ENCODE measurements at places on chromosomes 4 and X.

DNA sequence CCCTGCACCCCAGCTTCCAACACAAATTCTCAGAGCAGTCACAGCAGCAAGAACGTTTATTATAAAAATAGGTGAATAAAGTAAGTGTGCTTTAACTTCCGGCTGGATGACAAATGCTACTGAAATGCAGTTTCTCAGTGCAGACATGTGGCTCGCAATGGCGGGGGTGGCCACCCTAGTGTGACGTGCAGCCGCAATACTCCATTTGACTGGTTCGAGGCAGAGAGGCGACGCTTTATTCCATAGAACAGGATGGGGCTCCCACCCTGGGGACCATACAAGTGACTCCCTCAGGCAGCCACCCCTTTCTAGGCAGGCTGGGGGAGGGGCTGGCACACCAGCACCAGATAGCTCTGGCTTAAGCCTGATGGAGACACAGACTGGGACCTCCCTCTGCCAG is 14.5 kb downstream of the TNIP2 start:
- DNase-seq: no peak

GRCh38 chr4:74794382-74795010 is at the start of gene BTC:
Gene BTC (minus strand): TSS chr4:74794523. CDS start chr4:74794325, 198 bp downstream.
- DNase-seq: no peak

GRCh38 chr4:128268970-128269369 is 18.6 kb downstream of the PGRMC2 start:
- no peak for DNase-seq

DNA sequence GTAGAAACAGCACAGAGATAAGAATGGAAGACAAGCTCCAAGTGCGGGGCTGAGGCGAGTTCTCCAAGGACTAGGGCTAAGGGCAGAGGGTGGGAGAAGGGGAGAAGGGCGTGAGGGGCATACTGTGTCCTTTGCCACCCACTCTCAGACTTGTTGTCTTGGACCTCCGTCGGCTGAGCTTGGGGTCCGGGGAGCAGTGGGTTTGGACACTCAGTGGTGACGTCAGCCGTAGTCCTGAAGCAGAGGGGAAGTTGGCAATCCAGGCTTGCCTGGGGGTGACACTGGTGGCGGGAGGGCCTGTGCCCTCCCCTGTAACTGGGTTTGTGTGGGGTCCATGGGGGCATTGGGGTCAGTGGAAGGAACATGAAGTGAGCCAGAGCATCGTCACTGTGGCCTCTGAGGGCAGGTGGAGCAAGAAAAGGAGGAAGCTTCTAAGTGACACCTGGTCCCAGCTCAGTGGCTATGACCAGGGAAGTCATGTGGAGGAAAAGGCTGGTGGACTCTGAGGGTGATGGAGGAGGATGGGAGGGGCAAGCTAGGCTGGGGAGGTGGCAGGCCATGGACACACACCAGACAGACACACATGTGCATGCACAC is 17.6 kb downstream of the CD99 start:
- no peak for DNase-seq

- no peak for DNase-seq
Measured at GRCh38 chr4:119659576-119659975, 31.0 kb upstream of the PDE5A start.

GRCh38 chr4:1612278-1613098 is 71.6 kb downstream of the FAM53A start:
- DNase-seq: no peak

- DNase-seq: no peak
Measured at GRCh38 chr4:138259824-138260223, 17.7 kb upstream of the SLC7A11 start.

DNA sequence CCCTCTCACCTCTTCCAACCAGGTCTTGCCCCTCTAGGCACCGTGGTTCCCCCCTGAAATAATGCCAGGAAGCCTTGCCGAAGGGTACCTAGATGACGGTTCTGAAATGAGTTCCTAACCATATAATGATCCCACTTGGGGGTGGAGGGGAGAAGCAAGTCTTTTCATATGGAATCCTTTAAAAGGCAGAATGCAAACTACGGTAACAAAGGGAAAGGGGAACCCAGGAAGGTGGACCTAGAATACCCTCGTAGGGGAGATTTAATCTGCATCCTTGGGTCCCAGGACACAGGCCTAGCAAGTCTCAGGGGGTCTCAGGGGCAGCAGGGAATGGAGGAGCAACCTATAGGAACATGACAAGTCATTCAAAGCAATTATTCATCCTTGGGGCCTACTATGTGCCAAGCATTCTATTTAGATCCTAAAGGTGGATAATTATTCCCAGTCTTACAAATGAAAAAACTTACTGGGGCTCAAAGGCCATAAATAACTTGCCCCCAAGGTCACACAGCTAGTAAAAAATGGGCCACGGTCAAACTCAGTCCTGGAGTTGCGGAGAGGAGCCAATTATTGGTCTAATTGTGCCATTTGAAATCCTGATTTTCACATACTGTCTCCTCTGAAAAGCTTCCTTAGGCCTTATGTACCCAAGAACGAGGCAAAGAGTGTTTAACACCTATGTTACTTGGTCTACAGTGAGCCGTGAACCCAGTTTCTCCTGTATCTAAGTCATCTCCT is 8.8 kb downstream of the BCOR start:
- no peak for DNase-seq

GRCh38 chr4:119233191-119233590 is 20.7 kb downstream of the USP53 start:
- no peak for DNase-seq

GRCh38 chr4:86919561-86920223 is 15.1 kb upstream of the AFF1 start:
- DNase-seq: no peak

- DNase-seq: no peak
Measured at GRCh38 chrX:109403922-109404321, 78.0 kb downstream of the GUCY2F start.

DNA sequence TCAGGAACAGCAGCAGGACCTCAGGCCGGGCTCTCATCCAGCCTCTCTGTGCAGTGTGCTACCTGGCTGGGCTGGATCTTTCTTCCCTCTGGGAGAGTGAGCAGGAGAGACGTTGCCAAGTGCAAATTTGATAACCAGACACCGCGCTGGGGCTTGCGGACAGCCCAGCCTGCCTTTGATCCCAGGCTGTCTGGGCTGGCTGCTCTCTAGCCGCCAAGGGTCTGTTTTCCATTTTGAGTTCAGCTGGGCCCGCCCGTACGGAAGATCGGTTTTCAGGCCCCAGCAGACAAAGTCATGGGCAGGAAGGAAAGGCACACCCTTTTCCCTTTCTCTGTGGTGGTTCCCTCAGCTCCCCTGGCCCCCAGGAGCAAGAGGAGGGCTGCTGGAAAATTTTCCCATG is 90.2 kb downstream of the CPZ start:
- DNase-seq: no peak

GRCh38 chr4:47368211-47368610 is 95.3 kb downstream of the COMMD8 start:
- no peak for DNase-seq

DNA sequence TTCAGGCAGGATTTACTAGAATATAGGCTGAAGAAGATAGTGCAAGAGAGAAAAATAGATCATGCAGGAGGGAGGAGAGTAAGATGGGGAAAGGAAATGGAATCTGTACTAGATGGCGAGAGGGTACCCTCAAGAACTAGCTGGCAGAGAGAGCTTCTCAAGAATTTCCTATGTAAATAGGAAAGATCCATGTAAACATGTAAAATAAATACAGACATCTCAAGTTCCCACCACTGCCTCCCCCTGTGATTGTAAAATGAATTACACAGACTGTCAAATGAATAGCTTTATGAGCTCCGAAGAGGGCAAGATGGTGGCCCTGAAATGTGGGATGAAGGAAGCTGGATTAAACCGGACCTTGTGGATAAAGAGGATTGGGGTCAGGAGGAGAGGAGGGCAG is 178.0 kb downstream of the PALLD start:
- no peak for DNase-seq

DNA sequence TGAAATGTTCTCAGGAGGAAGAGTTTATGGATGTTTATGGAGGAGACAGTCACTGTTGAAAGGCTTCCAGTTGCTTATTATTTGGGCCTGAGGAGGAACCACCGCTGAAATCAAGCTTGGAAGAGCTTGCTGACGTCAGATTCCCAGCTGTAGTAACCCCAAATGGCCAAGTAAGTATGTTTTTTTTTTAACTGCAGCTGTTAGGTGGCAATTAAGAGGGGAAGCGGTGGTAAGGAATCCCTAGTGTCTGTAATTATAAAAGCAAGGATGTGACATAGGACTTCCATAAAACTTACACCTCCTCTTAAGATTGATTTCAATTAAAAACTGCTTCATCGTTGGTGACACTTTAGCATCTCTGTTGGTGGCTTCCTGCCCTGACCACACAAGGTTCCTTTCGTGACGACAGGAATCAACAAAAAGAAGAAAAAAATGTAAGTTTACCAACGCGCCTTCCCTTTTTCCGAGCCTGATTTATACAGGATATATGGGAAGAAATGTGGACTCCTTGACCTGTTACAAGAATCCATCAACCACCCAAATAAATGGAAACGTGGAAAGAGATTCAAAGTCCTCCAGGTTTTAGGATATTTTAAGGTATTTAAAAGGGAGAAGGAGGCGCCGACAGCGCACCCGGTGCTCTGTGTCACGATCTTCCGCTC is 884 bp downstream of the RELL1 start:
- peak; percentile 14 for DNase-seq

GRCh38 chr4:173212379-173212778 is 43.8 kb downstream of the GALNT7 start:
- DNase-seq: no peak

DNA sequence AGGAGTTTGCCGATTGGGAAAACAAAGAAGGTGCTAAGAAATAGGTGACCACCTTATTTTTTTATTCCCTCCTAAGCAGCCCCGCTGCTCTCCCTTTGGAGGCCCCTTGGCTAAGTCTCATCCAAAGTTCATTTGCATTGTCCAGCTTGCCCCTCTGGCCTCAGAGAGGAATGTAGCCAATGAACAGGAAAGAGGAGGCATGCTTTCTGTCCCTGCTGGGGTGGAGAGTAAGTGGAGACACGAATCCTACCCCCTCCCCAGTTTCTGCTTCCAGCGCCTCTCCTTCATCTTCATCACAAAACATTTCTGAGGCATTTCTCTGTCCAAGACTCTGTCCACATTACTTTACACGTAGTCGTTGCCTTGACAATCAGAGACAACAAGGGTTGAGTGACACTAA is 38.7 kb downstream of the NLGN3 start:
- no peak for DNase-seq

- no peak for DNase-seq
Measured at GRCh38 chr4:22720091-22720490, 27.4 kb downstream of the GBA3 start.

DNA sequence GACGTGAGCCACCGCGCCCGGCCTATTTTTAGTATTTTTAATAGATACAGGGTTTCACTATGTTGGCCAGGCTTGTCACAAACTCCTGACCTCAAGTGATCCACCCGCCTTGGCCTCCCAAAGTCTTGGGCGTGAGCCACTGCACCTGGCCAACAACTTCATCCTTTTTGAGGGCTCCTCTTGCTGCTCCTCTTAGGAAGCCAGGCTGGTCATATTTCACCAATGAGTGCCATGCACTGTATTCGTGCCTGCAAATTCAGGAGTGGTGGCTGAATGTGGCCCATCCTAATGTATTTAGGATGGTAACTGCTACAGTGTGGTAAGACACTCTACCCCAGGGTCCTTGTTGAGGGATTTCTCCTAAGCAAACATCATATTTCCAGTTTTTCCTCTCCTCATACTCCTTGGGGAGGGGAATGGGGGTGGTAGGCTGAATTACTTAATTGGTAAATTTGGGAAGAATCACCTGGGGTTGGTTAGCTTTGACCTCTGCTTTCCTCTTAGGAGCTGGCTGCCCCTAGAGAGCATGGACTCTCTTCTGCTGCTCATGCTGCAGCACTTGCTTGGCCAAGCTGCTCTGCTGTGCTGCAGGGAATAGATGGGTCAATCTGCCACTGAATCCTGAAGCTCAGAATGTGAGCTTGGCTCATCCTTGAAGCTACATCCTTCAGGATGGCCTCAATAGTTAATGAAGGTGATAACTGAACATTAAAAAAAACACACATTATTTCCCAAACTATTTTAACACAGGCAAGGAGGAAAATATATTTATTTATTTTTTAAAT is 167.4 kb downstream of the HS3ST1 start:
- DNase-seq: no peak

DNA sequence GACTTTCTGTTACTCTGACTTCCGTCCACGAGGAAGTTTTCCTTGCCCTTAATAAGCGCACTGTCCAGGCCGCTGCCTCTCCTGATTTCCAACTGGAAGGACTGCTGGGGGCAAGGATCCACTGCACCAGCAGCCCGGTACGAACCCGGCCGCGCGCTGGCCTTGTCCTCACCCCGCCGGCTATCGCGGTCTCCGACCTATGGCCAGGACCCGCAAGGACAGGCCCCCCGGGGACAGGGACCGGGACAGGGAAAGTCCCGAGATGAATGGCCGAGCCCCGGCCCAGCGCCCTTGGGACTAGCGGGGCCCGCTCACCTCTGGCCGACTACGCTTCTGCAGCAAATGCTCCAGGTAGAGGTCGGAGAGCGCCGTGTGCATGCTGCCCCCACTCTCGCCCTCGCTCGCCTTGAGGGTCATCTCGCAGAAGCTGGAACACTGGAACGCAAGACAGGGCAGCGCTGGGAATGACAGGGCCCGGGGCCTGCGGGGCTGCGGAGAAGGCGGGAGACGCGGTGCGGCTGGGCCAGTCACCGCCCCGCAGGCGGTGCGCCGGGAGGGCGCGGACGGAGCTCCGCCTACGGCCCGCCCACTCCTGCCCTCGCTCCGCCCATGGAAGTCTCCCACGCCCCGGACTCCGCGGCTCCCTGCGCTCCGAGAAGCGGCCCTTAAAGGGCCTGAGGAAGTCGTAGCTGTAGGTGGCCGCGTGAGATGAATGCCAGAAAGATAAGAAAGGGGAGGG is at the start of gene MPP1:
TSS of gene MPP1 (minus strand) at position 529 of the 739 bp plus-strand sequence. CDS start at position 417, 112 bp downstream.
- peak; percentile 59 for DNase-seq

DNA sequence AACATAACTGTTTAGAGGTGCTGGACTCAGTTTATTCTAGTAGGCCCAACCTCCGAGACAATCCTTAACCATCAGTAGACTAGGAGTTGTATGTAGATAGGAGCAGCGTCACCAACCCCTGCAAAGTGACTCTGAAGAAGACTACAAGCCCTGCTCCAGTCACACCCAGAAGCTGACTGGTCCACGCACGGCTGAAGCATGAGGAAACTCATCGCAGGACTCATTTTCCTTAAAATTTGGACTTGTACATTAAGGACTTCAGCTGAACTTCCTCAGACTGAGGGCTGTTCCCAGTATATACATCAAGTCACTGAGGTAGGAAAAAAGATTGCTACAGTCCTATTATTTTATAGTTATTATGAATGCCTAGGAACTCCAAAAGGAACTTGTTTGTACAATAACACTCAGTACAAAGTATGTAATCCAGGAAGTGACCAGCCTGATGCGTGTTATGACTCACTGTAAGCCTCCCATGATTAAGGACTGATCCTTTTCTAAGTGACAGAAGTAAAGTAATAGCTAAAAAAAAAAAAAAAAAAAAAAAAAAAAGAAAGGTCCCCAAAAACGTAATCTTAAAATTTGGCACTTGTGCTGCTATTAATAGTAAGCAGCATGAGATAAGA is 41.6 kb upstream of the UGT2B7 start:
- no peak for DNase-seq

- no peak for DNase-seq
Measured at GRCh38 chr4:22522206-22522605, 6.3 kb upstream of the ADGRA3 start.

GRCh38 chr4:172762895-172763294 is 405.7 kb upstream of the GALNT7 start:
- no peak for DNase-seq

GRCh38 chr4:186134257-186134656 is 29.8 kb downstream of the FAM149A start:
- DNase-seq: no peak
